Pulmonary artery endothelial cell (primary cell): ENCODE measurements at places on chromosomes 11 and 22. TPM values are rescaled to one million over a fixed set of nuclear protein-coding genes. Genes with fewer than 3 reads are reported as not detected.

HOATZ gene
- total RNA-seq = not detected in 2 replicates

LRRC74B gene
- not detected in 2 replicates for total RNA-seq

GTSE1 gene
- 8.6 and 15.4 TPM in 2 replicates for total RNA-seq

CECR2 gene
- total RNA-seq = 1.2 and 1.8 TPM in 2 replicates

STIP1 gene
- total RNA-seq = 187 and 331 TPM in 2 replicates

PYGM gene
- total RNA-seq = 0.13 and 0.35 TPM in 2 replicates

TSSK2 gene
- not detected in 2 replicates for total RNA-seq

MS4A6E gene
- total RNA-seq = not detected in 2 replicates

DEFB131B gene
- total RNA-seq = not detected in 2 replicates

TRIM5 gene
- 56.6 and 77.9 TPM in 2 replicates for total RNA-seq

APOL5 gene
- total RNA-seq = not detected in 2 replicates

LINC01488 gene
- not detected in 2 replicates for total RNA-seq

PGM2L1 gene
- 29.6 and 32.2 TPM in 2 replicates for total RNA-seq

NADSYN1 gene
- 93.6 and 110 TPM in 2 replicates for total RNA-seq

NXPE4 gene
- not detected in 2 replicates for total RNA-seq

CYTH4 gene
- under 0.01 and 0.11 TPM in 2 replicates for total RNA-seq

MLC1 gene
- total RNA-seq = not detected in 2 replicates

ACCSL gene
- total RNA-seq = not detected in 2 replicates

LRRC4C gene
- not detected in 2 replicates for total RNA-seq

HTR3A gene
- total RNA-seq = not detected in 2 replicates

TPCN2 gene
- 8.4 and 11.3 TPM in 2 replicates for total RNA-seq

WT1 gene
- under 0.01 and 0.25 TPM in 2 replicates for total RNA-seq

TMEM45B gene
- total RNA-seq = 0.42 and 1.8 TPM in 2 replicates

TRIM64 gene
- not detected in 2 replicates for total RNA-seq

SLC17A6 gene
- not detected in 2 replicates for total RNA-seq

VSIG2 gene
- total RNA-seq = 0.26 and 0.42 TPM in 2 replicates

MIAT gene
- total RNA-seq = 0.26 and 0.32 TPM in 2 replicates

GAB4 gene
- total RNA-seq = not detected in 2 replicates
